ENCODE measurements at places on chromosomes 13 and 19.

DNA sequence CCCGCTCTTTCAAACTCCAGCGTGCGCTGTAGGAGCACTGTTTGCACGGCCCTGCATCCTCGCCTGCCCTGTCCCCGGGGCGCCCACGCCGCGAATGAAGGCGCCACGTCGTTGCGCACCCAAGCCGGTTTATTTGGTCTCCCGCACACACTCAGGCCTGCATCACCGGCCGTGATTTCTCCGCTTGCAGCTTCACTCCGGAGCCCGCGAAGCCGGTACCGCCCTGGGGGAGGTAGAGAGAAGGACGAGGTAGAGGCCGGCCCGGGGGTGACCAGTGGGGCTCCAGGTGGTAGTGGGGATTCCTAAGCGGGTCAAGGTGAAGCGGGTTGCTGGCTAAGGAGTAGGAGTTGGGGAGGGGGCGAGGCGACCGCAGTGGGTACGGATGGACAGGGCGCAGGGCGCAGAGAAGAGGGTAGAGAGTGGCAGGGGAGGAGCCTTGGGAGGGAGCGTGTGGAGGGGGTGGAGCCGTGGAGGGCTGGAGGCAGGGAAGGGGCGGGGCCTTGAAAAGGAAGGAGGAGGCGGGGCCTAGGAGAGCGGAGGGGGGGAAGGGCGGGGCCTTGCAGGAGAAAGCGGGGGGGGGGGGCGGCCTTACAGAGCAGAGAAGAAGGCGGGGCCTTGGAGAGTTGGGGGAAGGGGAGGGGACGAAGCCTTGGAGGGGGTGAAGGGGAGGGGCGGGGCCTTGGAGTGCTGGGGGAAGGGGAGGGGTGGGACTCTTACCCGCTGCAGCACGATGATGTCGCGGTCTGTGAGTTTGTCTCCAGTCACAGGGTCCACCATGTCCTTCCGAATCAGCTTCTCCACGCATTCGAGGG lies 24.6 kb downstream of the NOSIP start:
- peak; percentile 60 for DNase-seq

- DNase-seq, result peak; percentile 79
Observed at GRCh38 chr13:97058391-97058790, 64.1 kb upstream of the OXGR1 start.

GRCh38 chr19:41299755-41300089 lies 10.2 kb upstream of the CCDC97 start:
- DNase-seq, result peak; percentile 39

- DNase-seq, result no peak
Observed at GRCh38 chr13:45295536-45295935, 45.4 kb downstream of the TPT1 start.

- no peak for DNase-seq
Observed at GRCh38 chr19:53782698-53783097, 41.4 kb downstream of the NLRP12 start.

DNA sequence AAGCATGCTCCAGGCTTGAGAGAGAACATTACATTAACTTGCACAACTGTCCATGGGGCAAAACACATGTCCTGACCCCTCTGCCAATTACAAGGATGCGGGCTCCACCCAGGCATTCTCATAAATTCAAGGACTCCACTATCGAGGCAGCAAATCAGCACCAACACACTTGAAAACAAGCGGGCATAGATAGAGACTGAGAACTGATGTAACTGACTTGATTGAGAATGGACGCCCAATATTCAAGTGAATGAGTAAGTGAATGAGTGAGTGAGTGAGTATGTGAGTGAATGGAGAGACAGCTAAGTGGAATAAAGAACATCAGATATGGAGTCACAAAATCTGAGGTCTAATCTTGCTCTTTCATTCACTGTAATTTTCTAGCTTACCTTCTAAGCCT lies 75.0 kb upstream of the VSTM2B start:
- DNase-seq, result no peak

DNA sequence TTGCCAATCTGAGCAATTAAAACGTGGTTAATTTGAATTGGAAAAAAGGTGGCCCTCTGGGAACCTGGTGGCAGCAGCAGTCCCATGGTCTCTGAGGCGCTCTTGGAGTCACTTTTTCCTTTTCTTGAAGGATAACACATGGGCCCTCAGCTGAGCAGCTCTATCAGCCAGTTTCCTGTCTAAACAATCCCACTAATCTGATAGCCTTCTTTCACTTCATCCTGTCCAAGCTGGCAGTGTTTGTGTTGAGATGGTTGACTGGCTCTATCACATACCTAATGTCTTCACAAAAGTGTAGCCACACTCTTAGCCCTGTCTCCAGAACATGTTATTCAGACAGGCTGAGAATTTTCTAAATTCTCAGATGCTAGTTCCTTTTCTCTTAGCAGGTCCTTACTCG lies 10.7 kb downstream of the MZT1 start:
- no peak for DNase-seq

- DNase-seq, result no peak
Observed at GRCh38 chr19:44315883-44316282, 11.1 kb upstream of the ZNF235 start.

DNA sequence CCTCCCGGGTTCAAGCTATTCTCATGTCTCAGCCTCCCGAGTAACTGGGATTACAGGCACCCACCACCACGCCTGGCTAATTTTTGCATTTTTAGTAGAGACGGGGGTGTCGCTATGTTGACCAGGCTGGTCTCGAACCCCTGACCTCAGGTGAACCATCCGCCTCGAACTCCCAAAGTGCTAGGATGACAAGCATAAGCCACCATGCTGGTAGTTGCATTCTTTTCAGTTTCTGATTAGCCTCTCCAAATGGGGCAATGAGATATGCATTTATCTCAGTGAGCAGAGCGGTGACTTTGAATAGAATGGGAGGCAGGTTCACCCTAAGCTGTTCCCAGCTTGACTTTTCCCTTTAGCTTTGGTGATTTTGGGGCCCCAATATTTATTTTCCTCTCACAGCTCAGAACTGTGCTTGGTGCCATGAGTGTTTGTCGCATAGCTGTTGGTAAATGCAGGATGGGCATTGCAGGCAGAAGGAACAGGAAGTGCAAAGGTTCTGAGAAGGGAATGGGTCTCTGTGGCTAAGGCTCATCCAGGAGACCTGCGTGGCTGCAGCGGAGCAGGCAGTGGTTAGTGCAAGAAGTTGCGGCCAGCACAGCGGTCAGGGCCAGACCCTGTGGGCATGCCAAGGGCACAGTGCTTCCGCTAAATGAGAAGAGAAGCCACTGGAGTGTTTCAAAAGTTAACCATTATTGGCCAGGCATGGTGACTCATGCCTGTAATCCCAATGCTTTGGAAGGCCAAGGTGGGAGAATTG lies 20.7 kb downstream of the LYPD3 start:
- no peak for DNase-seq

Measured in fibroblast of skin of right quadriceps (primary cell).